ENCODE measurements at places on chromosomes 3 and 15.

DNA sequence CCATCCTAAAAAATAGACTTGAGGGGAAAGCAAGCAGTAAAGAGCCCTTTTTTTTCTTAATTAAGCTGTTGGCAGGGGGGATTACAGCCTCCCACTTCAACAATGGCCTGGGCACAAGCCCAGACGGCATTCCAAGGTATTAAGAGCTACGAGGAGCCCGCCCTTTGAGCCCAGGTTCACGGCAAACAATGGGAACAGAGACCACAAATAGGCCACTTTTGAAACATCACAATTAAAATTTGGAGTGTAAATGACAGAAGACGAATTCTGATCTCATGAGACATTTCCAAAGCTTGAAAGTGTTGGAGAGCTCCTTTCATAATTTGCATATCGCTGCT, 8.9 kb downstream of the CHSY1 start:
- DNase-seq, result no peak

DNA sequence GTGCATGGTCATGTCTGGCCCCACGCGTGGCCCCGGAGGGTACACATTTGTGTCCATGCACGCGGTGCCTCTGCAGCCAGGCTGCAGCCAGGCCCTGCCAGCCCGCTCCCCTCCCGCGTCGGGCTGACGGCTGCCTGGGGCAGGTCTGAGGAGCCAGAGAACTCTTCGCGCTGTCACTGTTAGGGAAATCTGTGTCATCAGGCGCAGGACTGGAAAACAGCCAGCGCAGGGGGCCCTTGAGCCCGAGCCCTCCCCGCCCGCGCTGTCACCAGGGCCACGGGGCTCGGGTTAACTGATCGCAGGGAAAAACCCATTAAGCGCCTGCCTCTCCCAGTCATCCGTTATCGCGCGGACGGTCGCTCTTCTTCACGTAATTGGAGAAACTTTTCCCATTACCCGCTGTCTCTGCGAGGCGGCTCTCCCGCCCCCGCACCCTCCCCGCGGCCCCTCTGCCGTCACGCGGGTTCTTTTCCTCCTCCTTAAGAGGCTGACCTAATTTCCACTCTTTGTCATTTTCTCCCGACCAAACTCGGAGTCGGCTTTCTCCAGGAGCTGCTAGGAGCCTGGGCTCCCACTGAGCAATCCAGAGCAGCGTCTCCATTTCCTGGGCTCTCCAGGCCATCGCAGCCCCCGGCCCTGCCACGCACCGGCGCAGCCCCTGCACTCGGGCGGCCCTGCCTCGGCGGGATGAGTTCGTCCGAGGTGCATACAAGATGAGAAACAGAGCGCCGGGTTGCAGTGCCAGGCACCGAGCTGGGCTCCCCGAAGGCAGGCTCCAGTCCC, 57.5 kb upstream of the PRR23E start:
- DNase-seq, result no peak

DNA sequence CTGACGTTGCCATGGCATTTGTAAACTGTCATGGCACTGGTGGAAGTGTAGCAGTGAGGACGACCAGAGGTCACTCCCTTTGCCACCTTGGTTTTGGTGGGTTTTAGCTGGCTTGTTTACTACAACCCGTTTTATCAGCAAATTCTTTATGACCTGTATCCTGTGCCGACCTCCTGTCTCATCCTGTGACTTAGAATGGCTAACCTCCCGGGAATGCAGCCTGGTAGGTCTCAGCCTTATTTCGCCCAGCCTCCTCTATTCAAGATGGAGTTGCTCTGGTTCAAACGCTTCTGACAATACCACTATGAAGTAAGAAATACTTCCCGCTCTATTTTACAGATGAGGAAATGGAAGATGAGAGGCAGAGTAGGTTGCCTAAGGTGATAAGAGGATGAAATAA, 16.6 kb downstream of the PAQR9 start:
- DNase-seq, result no peak

GRCh38 chr3:98623572-98624280, 30.3 kb upstream of the CPOX start:
- DNase-seq, result no peak

GRCh38 chr15:57114070-57114469, 195.6 kb downstream of the TCF12 start:
- no peak for DNase-seq

- DNase-seq, result no peak
These were observed 183.6 kb downstream of the MCTP2 start for GRCh38 chr15:94414916-94415315.

DNA sequence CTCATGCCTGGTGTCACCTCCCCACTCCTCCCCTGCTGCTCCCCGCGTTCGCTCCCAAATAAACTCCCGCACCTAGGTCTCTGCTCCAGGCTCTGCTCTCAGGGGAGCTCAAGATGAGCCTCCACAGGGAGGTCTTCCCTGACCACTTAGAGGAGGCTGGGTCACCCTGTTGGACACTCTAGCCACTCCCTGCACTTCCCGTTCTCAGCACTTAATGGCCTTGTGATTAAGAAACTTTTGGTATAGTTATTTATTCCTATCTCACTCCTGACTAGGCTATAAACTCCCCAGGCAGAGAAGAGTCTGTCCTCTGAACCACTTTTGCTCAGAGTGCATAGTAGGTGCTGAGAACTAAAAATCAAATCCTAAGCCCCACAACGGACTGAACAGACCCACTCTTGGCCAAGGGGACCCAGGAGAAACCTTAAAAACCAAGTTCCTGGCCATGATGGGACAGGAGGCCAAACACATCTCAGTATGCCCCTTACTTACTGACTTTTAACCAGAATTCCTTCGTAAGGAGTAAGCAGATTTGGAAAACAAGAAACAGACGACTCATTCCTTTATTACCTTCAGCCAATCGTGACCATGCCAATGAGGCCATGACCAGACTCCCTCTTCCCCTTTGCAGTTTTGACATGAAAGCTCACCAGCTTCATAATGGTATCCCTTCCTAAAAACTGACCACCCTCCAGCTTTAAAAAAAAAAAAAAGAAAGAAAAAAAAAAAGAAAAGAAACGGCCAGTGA, 69.0 kb upstream of the HRH1 start:
- no peak for DNase-seq

GRCh38 chr3:30044515-30044914, 561.9 kb upstream of the TGFBR2 start:
- no peak for DNase-seq

GRCh38 chr3:64501298-64501906, 186.4 kb downstream of the ADAMTS9 start:
- DNase-seq, result no peak

- DNase-seq, result no peak
These were observed 261.2 kb upstream of the TRIM42 start for GRCh38 chr3:140416666-140417065.

GRCh38 chr3:194028434-194029004, 107.4 kb upstream of the HES1 start:
- no peak for DNase-seq

DNA sequence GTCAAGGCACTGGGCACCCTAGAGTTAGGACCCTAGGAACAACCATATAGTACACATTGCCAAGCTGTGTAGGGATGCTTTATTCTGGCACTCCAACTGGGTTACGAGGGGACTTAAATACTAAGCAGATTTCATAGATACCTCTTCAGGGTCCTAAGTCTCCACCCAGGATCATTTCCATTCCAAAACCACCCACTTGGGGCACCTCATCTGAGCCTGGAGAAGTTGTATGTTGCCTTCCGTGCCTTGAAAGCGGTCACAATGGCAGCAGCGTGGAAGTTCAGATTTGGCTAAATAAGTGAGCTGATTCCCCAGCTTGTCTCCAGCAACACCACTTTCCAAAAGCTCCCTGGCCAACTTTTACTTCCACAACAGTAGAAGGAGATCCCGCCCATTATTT, 4.6 kb downstream of the TMEM202 start:
- DNase-seq, result no peak

DNA sequence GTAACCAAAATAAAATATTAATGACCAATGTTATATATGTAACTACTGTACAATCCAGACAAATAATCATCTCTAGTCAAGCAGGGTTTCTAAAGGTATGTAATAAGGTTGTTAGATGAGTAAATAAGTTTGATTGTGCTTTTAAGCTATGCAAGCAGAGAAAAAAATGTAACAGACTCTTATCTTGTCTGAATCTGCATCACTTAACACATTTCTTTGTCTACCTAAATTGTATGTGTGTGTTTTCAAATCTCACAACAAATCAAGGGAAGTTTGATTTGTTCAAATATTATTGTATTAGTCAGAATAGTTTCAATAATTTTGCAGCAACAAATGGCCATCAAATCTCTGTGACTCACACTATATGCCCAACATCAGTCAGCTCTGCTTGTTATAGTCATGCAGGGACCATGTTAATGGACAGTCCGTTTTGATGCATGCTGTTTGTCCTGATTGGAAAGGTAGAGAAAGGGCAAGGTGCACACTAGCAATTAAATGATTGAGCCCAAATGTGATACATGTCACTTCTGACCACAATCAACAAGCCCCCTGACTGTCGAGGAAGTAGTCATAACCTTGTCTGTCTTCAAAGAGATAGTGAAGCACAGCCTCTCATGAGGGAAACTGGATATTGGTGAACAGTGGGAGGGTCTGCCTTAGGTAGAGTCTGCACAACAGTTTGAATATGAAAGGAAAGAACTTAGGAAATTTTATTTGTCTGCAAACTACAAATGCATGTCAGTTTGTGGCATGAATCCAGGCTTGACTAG, 349.4 kb upstream of the SATB1 start:
- DNase-seq, result no peak

DNA sequence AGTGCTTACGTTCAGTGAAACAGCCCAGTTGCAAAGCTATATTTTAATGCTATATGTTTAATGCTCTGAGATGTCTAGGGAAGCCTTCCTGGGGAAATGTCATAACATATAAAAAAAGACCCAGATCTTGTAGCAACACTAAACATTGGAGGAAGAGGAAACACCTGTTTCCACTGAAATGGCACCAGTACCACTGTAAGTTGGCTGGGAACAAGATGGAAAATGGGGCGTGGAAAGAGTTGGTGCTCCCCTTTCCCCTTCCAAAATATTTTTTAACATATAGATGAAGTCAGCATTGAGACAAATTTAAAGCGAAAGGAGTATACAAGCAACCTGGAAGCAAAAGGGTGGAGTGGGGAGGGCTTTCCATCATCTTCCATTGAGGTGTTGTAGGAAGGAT, 289.9 kb upstream of the COL8A1 start:
- DNase-seq, result no peak

DNA sequence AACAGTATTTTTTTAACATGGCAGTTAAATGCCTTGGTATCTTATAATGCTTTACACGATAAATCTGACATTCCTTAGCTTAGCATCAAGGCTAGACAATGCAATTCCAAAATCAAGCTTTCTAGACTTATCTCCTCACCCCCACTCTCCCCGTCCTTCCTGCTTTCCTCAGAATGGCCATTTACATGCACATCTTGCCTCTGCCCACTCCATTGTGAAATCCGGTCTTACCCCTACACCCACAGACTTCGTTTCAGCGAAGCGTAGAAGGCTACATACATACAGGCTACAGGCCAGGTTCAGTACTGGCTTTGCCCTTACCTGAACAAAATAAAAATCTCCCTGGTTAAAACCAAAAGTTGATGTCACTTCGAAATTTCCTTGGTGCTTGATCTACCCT, 58.6 kb upstream of the SLC12A8 start:
- DNase-seq, result no peak

- no peak for DNase-seq
These were observed 465.2 kb upstream of the TPRG1 start for GRCh38 chr3:188706599-188706998.

DNA sequence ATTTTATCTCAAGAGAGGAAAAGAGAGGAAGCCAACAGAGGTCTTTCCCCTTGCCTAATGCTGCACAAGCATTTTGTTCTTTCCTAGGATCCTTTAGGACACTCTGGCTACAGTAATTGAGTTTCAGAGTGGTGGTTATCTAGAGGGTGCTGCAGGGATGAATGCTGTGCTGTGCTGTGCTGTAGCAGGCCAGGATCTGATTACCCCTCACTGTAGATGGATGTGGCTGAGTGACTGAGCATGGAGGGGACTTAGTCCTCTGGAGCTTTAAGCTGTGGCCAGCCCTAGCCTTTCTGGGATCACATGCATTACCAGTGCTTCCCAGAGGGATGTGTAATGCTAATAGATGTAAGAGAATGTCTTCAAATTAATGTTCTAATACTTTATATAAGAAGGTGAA, 94.8 kb downstream of the SLC9A9 start:
- no peak for DNase-seq

DNA sequence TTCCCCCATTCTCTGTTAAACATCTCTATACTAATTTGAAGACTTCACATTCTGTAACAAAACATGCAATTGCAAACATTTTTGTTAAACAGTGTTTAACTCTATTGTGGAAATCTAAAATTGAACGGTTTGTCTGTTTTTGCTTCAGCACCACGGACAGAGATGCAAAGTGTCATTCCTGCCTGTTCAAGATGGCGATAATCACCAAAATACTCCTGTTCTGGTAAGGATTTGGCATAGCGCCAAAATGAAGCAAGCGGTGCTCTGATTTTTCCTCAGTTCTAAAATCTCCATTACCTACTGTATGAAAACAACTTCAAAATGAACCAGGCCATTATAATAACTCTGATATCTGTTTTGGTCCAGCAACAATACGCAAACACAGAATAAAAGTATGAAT, 129.7 kb upstream of the TUSC7 start:
- DNase-seq, result no peak

GRCh38 chr3:40079847-40080240, 229.7 kb upstream of the EIF1B start:
- no peak for DNase-seq

GRCh38 chr3:58274027-58274614, 31.9 kb upstream of the RPP14 start:
- no peak for DNase-seq

GRCh38 chr15:39290711-39291435, 290.0 kb upstream of the THBS1 start:
- no peak for DNase-seq

DNA sequence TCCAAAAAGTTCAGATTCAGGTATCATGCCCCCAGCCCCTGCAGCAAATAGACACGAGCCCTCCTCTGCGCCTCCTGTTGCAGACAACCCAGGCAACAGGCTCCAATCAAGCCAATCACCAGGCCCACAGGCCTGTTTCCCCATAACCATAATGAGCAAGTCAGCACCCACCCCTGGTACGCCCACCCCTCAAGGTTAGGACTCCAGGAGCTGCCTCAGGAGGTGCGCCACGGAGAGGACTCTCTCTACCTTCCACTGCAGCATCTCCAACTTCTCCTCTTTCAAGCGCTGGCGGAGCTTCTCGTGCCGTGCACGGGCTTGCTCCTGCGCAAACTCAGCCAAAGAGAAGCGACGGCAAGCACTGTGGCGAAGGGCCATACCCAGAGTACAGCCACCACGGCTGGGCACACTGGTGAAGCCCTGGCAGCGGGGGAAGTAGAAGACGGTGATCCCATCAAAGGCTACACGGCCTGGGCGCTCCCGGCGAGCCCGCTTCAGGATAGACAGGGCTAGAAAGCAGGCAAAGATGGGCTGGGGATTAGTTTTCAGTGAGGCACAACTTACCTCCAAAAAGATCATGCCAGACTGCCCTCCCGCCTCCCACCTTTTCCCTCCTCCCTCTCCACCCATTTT, 8.5 kb downstream of the CSRNP1 start:
- DNase-seq, result no peak

- no peak for DNase-seq
These were observed 56.3 kb downstream of the PTPRG start for GRCh38 chr3:61617651-61618050.

GRCh38 chr3:108283006-108283405, 13.3 kb upstream of the HHLA2 start:
- no peak for DNase-seq

- no peak for DNase-seq
These were observed 630 bp downstream of the SNRK start for GRCh38 chr3:43286841-43287499.

All from stimulated activated CD8-positive, alpha-beta memory T cell treated with anti-CD3 and anti-CD28 coated beads, Interleukin-7, amount 100 ng/mL, for 1 hour (primary cell).